ENCODE measurements at places on chromosomes 16 and 17.

GRCh38 chr17:75340631-75341030, 51.4 kb upstream of the SLC25A19 start:
- DNase-seq = no peak

DNA sequence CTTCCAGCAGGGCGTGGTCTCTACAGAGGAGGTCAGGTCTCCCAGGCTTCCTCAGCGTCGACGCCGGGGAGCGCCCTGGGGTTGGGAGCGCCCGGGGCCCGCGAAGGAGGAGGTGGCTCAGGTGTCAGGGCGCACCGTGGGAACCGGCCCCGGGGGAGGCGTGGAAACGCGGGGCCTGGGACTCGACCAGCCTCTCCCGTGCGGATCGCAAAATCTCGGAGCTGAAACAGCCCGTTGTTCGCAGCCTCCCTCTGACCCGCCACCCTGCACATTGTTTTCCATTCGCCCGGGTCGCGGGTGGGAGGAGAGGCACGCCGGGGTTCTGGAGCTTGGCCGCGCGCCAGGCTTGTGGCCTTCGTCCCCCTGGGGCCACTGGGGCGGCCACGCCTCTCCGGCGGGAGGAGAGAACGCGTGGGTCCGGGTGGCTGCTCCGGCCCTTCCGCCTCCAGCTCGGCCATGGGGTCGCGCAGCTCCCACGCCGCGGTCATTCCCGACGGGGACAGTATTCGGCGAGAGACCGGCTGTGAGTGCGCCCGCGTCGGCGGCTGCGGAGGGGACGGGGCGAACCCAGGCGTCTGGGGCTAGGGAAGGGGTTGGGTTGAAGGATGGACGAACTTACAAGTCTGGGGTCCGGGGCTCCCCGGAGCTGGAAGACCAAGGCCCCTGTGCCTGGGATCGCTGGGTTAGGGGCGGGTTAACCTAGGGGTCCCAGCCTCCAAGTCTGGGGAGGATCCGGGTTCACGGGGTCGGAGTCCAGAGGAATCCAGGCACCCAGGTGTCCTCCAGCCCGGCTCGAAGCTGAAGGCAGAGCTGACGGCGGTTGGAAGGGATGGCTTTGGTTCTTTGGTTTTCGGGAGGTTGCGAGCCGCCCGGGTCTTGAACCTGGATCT, at the start of gene CHP2:
Gene CHP2 (plus strand): TSS at position 433 of the 890 bp plus-strand sequence. CDS start 24 bp downstream, at position 457.
- DNase-seq = no peak

- DNase-seq = no peak
These were observed at the start of gene SLC9A5 for GRCh38 chr16:67248401-67249177. SLC9A5 (plus strand) TSS chr16:67248979; CDS start chr16:67249015, 36 bp downstream.

GRCh38 chr17:77461277-77462057, 320.7 kb downstream of the SEC14L1 start:
- no peak for DNase-seq

- no peak for DNase-seq
These were observed 79.1 kb downstream of the GPR139 start for GRCh38 chr16:19994466-19995170.

DNA sequence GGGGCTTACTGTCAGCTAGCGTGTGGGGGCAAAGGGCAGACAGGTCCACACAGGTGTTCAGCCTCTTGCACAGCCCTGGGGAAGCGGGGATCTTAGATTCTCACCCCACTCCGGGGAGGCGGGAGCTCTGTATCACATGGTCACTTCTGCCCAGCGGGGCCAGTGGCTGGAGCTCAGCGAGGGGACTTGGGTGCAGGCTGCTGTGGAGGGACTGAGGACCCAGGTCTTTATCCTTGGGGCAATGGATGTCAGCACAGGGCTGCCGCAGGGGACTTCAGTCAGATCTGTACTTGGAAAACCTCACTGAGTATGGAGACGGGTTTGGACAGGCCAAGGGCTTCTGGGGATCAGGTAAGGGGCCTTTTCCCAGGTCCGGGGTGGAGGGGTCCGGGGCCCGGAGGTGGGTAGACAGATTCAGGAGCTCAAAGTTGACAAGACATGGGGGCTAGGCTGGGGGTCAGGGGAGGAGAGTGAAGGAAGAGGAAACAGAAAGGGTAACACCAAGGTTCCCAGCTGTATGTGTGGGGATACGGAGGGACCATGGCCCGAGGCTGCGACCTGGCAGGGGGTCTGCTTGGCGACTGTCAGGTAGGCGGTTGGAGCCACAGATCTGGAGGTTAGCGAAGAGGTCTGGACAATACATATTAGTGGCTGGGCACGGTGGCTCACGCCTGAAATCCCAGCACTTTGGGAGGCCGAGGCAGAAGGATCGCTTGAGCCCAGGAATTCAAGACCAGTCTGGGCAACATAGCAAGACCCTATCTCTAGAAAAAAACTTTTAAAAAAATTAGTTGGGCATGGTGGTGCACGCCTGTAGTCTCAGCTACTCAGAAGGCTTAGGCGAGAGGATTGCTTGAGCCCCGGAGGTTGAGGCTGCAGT, 15.1 kb upstream of the BAIAP2 start:
- no peak for DNase-seq

Measured in stimulated activated CD8-positive, alpha-beta memory T cell treated with anti-CD3 and anti-CD28 coated beads, Interleukin-4, amount 100 ng/mL, for 1 hour (primary cell).